Bone marrow (tissue), 2 donors: ENCODE measurements at places on chromosomes 6 and 20.

DNA sequence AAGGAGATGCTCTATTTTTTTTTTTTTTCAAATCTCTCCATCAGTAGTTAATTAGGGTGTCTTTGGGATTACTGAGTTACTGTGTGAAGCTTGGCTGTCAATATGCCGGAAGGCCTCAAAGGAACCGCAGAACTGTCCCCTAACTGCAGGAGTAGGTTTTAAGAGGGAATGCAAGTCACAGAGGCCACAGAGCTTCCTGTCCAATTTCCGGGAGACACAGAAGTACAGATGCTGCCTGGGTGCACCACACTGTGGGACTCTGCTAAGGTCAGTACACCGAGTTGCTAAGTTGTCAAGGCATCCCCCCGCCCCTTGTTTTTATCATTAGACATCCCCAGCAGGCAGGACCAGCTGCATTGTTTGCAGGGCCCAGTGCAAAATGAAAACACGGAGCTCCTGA is 120.2 kb upstream of the RAB32 start:
- DNase-seq = no peak

- no peak for DNase-seq
Observed at GRCh38 chr6:77298283-77298682, 165.0 kb downstream of the HTR1B start.

GRCh38 chr6:75931011-75931680 is 141.3 kb downstream of the IMPG1 start:
- no peak for DNase-seq

DNA sequence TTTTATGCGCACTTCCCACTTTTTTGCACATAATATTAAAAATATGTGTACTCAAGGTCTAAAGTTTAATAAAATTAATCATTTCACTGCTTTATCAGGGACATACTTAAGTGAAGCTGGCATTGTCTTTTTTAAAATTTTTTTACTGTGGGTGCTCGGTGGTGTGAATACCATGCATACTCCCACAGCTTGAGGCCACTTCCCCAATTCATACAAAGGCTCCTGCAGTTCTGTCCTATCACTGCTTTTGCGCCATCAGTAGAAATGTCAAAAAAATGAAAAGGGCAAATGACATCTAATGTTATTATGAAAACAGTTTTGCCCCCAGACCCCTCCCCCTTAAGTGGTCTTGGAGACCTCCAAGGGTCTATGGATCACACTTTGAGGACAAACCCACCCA is 464.1 kb upstream of the ARID1B start:
- DNase-seq = no peak

DNA sequence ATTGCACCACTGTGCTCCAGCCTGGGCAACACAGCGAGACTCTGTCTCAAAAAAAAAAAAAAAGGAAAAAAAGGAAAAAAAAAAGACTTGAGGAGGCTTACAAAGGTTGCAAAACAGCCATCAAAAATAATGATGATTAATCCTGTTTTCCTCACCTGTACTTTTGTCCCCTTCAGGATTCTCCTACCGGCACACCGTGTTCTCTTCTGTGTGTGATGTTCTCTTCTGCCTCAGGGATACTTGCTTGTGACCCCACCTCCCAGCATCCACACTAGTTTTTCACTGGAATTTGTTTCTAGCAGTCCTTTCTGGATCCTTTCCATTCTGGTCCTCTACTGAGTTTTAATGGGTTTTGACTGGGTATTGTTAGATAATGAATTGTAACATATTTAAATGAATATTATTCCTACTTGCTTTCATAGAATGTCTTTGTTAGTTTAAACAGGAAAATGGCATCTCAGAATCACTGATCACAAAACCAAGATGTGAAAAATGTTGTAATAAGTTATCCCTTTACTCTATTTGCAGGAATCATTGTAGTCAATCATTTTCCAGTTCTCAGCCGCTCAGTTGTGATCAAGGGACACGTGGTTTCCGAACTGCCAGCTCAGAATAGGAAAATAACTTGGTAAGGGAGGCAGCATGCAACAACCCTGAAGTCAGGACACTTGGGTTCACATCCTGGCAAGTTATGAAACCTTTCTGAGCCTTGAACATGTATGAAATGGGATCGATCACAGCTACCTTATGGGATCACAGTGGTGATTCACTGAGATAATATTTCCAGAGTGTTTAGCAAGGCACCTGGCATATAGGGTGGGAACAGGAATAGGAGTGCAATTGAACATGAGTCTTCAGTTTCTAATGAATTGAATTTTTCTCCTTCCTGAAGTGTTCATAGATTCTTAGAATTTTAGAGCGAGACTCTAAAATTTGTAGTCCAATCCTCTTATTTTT is 8.5 kb downstream of the C6orf89 start:
- DNase-seq = no peak

DNA sequence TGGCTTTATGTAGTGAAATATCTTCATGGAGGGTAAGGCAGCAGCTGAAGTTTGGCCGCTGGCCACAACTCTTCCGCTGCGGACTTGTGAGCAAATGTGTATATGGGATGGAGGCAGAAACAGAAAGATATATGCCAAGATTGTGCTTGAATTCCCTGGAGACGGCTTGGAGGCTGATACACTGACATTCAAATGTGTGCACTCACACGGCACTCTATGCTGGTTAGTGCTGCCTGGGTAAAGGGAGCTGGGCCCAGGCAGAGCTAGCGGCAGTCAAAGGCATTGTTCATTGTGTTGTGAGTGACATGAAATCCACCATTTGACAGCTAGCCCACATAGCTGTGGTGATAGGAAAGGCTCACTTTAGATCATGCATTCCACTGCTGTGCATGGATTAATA is 202.7 kb downstream of the CLIC5 start:
- no peak for DNase-seq

DNA sequence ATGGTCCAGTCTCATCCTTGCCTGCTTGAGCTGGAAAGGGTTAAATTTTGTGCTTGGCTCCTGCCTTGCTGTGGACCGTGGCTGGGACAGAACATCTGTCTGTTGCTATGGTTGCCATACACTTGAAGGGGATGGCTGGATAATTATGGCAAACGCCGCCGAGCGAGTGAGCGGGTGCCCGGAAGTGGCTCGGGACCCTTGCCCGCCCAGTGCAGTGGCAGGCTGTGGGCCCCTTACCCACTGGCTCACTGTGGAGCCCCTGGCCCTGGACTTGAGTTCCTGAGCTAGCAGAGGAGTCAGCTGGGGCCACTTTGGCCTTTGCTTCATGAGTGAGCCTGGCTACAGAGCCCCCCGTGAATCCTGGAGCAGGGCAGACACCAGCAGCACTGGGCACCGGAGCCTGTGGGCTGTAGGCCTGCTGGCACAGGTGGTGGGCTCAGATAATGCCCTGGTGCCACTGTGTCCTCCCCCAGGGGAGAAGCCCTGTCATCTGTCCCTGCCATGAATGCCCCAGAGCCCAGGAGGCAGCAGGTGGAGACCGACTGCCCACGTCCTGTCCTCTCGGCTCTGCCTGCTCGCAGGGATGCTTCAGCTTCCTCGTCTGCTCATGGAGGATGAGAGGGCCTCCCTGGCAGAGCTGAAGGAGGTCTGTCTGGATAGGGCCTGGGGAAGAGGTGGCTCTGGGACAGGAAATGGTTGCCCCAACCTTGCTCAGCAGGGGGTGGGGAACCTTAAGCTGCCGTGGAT is 25.5 kb upstream of the NOL4L start:
- DNase-seq = no peak
